ENCODE measurements at places on chromosomes 5 and 9.
A peak's percentile ranks its signal among the peaks of the same experiment; 100 is the strongest.

- DNase-seq: no peak
Measured at GRCh38 chr5:64671678-64672077, 18.6 kb upstream of the SHISAL2B start.

DNA sequence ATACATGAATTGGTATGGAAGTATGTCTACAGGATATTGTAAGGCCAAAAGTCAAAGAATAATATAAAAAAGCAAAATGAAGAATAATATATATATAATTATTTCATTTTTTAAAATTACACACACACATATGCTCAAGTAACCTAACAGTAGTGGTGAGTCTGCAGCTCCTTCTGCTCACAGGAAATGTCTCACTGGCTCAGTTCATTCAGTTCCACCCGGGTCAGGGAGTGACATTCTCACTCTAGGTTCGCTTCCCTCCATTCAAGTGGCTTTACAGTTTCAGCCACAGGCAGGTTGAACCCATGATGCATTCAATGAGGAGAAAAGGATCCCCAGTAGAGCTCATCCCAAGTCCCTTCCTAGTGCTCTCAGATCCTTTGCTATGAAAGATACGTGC is 90.8 kb downstream of the SUSD1 start:
- DNase-seq: no peak

- no peak for DNase-seq
Measured at GRCh38 chr5:132790201-132790865, 13.3 kb upstream of the SEPTIN8 start.

- DNase-seq: peak; percentile 70
Measured at GRCh38 chr5:69285448-69286116, 47.0 kb downstream of the CCDC125 start.

GRCh38 chr5:125715216-125715615 is 708.0 kb upstream of the GRAMD2B start:
- DNase-seq: no peak
